Activated gamma-delta T cell treated with anti-CD3 and anti-CD28 coated beads, Interleukin-2, amount 50 U/mL, for 16 hours (primary cell): ENCODE measurements at places on chromosomes 1 and 21.

GRCh38 chr1:11847667-11848372 lies at the start of gene NPPA:
NPPA (minus strand) TSS chr1:11847783; CDS start chr1:11847684, 99 bp downstream.
- no peak for DNase-seq

- no peak for DNase-seq
Observed at GRCh38 chr1:193141804-193142203, 20.0 kb downstream of the CDC73 start.

DNA sequence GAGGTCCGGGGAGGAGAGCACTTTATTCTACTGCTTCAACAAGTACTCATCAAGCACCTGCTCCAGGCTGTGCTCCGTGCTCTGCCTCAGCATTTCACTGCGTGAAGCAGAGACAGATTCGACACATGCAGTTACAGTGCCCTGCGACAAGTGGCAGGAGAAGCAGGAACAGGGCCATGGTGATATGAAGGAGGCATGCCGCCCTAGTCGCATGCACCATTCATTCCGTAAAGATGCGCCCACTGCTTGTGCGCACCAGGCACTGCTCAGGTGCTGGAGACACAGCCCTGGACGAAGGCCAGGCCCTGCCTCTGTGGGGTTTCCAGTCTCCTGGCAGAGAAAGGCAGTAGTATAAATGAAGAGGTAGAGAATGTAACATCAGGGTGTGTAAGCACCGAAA lies 206.6 kb downstream of the HIVEP3 start:
- no peak for DNase-seq

DNA sequence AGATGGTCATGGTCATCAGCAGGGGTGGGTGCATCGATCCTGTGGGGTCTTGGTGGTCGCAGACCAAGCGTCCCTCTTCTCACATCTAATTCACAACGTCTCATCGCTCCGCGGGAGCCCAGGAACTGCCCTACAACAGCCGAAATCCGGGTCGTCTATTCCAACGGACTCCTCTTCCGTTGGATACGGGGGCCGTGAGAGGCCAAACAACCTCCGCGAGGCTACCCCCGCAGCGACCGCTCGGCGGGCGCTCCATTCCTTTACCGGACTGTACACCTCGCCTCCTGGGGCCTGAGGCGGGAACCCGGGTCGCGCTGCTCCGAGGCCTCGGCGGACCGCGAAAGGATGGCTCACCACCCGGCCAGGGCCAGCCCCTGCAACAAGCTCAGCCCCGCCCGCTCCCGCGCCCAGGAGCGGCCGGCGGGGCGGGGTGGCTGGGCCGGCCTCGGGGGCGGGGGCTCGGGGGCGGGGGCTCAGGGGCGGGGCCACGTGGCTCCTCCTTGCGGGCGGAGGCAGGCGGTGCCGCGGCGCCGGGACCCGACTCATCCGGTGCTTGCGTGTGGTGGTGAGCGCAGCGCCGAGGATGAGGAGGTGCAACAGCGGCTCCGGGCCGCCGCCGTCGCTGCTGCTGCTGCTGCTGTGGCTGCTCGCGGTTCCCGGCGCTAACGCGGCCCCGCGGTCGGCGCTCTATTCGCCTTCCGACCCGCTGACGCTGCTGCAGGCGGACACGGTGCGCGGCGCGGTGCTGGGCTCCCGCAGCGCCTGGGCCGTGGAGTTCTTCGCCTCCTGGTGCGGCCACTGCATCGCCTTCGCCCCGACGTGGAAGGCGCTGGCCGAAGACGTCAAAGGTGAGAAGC lies at the start of gene QSOX1:
Gene QSOX1 (plus strand): TSS at position 545 of the 857 bp plus-strand sequence. CDS start 39 bp downstream, at position 584.
- peak; percentile 76 for DNase-seq

DNA sequence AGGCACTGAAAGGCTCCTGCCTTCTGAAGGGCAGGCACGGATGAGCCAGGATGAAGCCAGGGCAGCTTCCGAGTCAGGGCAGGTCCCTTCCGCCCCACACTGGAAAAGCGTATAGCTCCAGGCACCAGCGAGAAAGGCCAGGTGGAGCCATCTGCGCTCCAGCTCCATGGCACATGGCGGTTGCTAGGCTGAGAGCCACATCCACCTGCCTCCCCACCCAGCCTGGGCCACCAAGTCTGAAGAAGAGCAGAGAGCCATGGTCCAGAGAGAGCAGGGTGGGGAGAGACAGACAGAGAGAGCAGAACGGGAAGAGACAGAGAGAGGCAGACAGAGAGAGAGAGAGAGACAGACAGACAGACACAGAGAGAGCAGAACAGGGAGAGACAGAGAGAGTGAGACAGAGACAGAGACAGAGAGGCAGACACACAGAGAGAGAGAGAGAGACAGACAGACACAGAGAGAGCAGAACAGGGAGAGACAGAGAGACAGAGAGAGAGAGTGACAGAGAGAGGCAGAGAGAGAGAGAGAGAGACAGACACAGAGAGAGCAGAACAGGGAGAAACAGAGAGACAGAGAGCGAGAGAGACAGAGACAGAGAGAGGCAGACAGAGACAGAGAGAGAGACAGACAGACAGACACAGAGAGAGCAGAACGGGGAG lies 5.2 kb downstream of the FNDC10 start:
- no peak for DNase-seq

- DNase-seq = no peak
Observed at GRCh38 chr1:228410015-228410414, 3.4 kb upstream of the TRIM11 start.

- no peak for DNase-seq
Observed at GRCh38 chr1:57106296-57106695, 140.5 kb upstream of the C8B start.

GRCh38 chr1:28157894-28158293 lies 18.6 kb downstream of the PTAFR start:
- no peak for DNase-seq

GRCh38 chr1:23394684-23395083 lies 25.0 kb upstream of the ZNF436 start:
- DNase-seq = no peak

- DNase-seq = peak; percentile 80
Observed at GRCh38 chr1:3491291-3492246, 37.1 kb downstream of the ARHGEF16 start.

DNA sequence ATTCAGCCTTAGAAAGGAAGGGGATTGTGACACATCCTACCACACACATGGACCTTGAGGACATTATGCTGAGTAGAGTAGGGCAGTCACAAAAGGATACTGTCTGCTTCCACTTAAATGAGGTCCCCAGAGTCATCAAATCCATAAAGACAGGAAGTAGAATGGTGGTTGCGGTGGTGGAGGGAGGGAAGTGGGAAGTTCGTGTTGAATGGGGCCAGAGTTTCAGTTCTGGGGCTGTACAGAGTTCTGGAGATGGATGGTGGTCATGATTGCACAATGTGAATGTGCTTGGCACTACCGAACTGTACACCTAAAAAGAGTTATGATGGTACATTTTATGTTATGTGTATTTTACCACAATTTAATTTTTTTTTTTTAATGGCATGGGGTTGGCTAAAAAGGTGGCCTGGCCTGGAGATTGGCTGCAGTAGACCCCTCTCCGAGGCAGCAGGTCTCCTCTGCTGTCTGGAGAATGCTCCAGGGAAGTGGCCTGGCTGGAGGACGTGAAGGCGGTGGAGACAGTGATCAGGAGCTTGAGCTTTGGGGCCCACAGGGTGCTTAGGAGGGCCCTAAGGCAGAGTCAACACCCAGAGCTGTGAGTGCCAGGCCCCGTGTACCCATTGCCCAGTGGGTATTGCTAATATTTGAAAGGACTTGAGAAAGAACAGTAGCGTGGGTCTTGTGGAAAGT lies 30.4 kb downstream of the IFNGR2 start:
- DNase-seq = no peak

DNA sequence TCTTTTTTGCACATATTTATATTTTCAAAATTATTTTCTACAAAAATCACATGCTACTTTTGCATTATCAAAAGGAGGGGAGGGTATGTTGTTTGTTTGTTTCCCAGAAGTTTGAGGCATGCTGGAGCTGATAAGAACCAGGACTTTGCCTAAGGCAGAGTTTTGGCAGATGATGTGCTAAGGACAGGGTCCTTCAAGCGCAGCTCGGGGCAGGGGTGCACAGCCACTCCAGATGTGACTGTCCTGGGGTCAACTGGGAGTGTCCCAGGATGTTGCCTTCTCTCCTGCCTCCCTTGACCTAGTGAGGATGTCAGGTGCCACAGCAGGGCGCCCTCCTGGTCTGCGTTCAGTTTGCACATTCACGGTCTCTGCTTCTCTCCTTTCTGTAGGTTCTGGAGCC lies 42.6 kb upstream of the SRRM1 start:
- no peak for DNase-seq

GRCh38 chr1:110426854-110427253 lies 19.4 kb upstream of the LAMTOR5 start:
- DNase-seq = no peak

DNA sequence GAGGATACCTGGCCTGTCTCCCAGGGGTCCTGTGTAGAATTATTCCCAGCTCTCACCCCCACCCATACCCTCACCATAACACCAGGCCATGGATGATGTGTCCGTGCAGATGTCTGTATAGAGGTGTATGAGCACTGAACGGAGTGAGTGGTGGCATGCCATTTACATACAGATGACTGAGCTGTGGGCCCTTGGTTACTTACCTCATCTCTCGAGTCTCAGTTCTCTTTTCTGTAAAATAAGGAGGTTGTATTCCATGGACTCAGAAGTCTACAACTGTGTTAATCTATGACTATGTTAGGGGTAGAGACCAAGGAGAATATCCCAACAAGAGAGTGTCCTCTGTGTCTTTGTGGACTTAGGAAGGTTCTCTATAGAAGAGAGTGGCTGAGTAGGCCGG lies 65.6 kb upstream of the CD1D start:
- no peak for DNase-seq

- no peak for DNase-seq
Observed at GRCh38 chr1:98669355-98670296, 8.1 kb downstream of the SNX7 start.

- no peak for DNase-seq
Observed at GRCh38 chr1:47803815-47804501, 193.2 kb downstream of the TRABD2B start.

DNA sequence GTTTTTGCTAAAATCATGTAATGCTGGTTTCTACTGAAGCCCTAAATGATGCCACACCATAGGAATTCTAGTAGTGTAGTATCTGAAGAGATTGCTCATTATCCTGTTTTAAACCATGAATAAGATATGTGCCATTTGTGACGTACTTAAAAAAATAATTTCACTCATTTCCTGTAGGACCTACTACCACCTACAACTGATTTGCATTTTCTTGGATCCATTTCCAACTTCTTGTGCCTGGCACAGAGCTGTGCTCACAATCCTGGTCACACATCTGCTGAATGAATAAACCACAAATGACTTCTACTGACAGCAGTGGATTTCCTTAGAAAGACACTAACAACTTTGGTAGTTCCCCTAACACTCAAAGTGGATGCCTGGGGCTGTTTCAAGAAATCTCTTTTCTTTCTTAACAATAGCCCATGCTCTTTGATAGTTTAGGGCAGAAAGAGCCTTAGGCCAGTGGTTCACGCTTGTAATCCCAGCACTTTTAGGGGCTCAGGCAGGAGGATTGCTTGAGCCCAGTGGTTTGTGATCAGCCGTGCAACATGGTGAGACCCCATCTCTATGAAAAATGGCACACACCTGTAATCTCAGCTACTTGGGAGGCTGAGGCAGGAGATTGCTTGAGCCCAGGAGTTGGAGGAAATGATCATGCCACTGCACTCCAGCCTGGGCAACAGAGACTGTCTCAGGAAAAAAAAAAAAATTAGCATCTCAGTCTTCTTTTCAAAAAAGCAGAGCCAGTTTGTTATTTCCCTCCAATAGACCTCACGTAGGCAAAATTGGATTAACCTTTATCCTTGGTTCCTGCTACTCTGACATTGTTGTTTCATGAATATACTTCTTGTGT lies 13.0 kb upstream of the BATF3 start:
- no peak for DNase-seq

DNA sequence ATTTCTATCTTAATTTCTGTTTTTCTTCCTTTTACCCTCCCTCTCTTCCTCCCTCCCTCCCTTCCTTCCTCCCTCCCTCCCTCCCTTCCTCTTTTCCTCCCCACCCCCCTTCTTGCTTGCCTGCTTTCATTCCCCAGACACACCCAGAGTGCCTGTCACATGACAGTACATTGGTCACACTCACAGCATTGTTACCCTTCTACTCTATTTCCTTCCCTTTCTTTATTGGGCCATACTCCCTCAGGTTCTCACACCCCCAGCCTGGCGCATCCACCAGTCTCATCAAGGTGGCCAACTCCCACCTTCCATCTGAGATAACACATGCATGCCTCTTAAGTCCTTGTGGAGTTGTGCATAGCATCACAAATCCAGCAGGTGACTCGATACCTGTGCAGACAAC lies 10.9 kb downstream of the TMPRSS3 start:
- no peak for DNase-seq

- no peak for DNase-seq
Observed at GRCh38 chr1:33048426-33048825, 11.7 kb upstream of the AK2 start.

- DNase-seq = no peak
Observed at GRCh38 chr1:9612162-9612845, 23.6 kb downstream of the TMEM201 start.

DNA sequence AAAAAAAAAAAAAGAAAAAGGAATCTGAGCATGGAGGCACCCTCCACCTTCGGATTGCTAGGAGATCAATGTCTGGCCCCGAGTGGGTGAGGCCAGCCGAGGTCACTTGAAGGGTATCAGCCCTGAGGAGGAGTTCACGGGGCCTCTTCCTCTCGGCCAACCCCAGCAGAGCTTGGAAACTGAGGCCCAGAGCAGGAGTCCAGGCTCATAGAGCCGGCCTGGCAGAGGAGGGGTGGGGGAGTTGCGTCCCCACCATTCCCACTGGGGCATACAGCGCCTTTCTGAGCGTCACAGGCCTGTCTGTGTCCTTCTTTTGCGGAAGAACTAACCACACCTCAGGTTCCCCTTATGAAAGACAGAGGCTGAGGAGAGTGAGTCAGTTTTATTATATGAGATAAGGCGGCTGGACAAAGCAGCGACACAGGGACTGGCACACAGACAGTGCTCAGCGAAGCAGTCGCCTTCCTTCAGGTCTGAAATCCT lies 17.1 kb upstream of the EPHA2 start:
- DNase-seq = no peak

DNA sequence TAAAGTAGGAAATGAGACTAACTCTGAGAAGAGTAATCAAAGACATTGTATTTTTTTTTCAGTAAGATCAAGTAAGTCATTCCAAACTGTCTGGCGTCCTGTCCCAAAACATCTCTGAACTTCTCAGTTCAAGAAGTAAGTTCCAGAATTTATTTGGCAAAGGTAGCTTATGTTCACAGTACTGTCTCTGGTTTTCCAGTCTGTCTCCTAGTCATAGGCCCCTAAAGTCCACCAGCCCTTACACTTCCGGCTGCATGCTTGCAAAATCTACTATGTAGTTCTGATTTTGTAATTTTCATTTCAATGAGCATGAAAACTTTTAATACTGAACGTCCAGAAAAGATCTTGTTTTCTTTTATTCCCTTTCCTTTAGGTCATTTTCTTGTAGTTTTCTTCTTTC lies 61.4 kb upstream of the S1PR1 start:
- no peak for DNase-seq
